CD14-positive monocyte (primary cell): ENCODE measurements at places on chromosomes 11 and 22. TPM values are rescaled to one million over a fixed set of nuclear protein-coding genes. Genes with fewer than 3 reads are reported as not detected.

Gene GSTT2B
- 0.25 TPM for polyA plus RNA-seq

DNA sequence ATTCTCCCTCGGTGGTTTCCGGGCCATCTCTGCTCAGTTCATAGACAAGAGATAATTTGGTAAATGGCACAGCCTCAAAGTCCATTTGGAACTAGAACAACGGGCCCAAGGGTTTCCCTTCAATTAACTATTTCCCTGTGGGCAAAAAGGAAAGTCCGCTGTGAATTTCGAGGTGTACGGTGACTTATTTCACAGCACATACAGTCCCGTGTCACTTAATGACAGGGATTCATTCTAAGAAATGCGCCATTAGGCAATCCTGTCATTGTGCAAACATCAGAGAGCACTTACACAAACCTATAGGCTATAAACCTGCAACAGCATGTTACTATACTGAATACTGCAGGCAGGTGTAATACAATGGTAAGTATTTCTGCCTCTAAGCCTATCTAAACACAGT is 551.6 kb downstream of the OPCML start:
- DNase-seq, result no peak

GRCh38 chr11:88697139-88697538 is 359.6 kb upstream of the CTSC start:
- DNase-seq, result no peak

- DNase-seq, result peak; percentile 8
Observed at GRCh38 chr11:110712659-110713448, 617 bp upstream of the ARHGAP20 start.

- DNase-seq, result peak; percentile 63
Observed at GRCh38 chr22:46262449-46263215, 511 bp downstream of the PKDREJ start.

Gene NLRP14
- polyA plus RNA-seq, result not detected

- DNase-seq, result no peak
Observed at GRCh38 chr11:133541720-133542095, 9.4 kb upstream of the OPCML start.

- no peak for DNase-seq
Observed at GRCh38 chr11:45897556-45897955, 9.5 kb downstream of the FREY1 start.

DNA sequence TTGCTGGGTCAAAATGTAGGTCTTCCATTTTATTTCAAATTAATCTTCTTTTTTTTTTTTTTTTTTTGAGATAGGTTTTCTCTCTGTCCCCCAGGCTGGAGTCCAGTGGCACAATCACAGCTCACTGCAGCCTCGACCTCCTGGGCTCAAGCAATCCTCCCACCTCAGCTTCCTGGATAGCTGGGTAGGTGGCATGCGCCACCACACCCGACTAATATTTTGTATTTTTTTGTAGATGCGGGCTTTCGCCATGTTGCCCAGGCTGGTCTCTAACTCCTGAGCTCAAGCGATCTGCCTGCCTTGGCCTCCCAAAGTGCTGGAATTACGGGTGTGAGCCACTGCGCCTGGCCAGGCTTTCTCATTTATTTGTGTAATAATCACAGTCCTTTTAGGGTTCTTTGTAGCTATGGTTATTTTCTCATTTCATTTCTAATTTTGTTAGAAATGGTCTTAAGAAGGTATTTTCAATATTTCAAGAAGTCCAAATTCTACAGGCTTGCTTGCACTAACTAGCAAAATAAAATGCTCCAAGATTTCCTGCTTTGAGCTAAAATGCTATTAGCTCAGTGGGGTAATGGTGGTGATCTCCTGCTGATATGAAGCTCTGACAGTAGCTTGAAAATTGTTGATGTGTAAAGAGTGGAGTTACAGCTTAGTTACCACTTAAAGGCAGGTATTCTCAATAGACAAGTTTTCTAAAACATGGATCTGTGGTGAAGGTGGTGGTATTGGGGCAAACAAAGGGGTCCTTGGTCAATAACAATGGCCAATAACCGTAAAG is 50.0 kb downstream of the RBX1 start:
- no peak for DNase-seq

DNA sequence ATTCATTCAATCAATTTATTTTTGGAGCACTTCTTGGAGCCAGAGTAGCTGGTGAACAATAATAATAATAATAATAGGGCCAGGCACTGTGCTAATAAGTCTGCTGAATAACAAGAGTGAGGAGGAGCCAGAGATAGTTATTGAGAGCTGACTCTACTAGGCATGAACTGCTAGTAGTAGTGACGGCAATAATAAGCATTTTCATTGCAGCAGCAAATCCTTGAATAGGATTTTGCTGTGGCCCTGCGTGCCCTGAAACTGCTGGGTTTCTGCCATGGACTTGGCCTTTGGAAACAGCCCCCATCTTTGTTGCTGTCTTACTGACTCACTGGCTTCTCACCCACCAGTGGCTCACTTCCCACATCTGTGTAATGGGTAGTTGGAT is 545.9 kb downstream of the MIAT start:
- no peak for DNase-seq

DNA sequence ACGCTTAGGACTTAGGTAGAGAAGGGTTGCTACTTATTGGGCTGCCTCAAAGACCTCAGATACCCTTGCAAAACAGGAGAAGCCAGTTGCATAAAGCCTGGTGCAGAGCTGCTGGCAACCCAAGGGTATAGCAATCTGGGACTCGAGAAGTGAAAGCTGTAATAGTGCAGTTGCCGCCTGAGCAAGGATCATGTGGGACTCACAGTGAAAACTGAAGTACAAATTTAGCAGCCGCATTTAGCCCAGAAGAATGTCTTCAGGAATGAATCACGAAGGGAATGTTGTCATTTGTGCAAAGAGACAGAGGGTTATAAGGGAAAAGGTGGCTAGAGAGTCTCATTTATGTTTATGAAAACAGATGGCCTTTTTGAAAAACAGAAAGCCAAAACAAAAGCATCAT is 267.2 kb downstream of the TENM4 start:
- no peak for DNase-seq

- DNase-seq, result no peak
Observed at GRCh38 chr11:18304745-18305144, 17.2 kb downstream of the HPS5 start.

DNA sequence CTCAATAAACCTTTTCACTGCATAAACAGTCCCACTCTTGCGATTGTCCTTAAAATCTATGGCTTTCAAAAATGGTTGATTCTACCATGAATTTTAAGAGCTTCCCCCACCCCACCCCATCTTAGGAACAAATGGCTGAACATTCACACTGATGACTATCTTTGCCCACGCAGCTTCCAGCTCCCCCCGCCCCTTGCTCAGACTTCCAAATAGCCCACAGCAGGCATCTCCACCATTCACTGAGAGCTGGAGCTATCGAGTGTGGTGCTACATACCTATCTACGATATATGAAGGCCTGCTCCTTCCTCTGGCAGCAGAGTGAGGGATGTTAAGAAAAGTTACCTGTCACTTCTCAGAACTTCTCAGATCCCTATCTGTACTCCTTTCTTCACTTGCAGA is 26.7 kb downstream of the EIF3F start:
- DNase-seq, result no peak

DNA sequence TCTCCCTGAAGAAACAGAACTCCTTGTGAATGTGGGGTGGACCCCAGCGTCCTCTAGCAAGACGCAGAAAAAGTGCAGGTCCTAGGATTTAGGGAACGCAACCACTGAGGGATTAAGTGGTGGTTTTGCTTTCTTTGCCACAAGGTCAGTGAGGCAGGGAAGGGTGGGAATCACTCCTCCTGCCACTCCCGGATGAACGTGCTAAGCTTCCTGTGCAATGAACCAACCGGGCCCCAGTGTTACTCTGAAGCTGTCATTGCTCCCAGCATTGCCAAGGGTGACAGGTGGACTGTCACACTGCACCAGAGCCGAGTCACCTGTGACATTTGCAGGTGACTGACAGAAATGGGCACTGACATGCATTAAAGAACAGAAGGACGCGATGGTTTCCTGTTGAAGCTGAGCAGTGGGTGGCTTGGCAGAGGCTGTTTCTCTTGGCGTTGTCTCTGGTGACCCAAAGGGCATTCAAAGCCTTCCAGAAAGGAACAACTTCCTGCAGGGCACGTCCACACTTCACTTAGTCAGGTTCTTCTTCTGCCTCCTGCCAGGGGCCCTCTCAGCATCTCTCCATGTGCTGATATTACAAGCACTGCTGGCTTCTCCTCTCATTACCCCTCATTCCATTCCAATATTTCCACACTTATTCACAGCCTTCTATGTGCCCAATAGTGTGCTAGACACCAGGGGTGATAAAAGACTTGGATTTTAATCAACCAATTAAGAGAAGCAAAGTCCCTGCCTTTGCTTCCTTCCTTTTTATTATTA is 9.7 kb downstream of the KIRREL3 start:
- no peak for DNase-seq

Gene DENND5A
- 37.5 TPM for polyA plus RNA-seq

GRCh38 chr11:112961146-112961668 is at the start of gene NCAM1:
TSS of gene NCAM1 (plus strand) at chr11:112961420.
- peak; percentile 12 for DNase-seq

DNA sequence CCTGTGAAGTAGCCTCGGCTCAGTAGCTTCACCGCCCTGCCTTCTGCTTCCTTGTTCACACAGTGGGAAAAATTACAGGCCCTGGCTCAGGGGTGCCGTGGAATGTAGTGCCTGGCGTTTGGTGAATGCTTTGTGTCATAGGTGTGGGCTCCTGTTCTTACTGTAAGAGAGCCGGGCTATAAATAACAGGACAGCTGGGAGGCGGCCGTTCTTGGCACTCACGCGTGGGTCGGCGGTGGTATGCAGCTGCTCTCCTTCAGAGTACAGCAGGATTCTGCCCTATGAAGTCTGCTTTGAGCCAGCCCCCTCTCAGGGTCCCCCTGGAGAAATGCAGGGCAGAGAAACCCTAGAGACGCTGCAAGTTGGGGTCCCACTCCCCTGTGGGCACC is 84.2 kb downstream of the CTTN start:
- no peak for DNase-seq

DNA sequence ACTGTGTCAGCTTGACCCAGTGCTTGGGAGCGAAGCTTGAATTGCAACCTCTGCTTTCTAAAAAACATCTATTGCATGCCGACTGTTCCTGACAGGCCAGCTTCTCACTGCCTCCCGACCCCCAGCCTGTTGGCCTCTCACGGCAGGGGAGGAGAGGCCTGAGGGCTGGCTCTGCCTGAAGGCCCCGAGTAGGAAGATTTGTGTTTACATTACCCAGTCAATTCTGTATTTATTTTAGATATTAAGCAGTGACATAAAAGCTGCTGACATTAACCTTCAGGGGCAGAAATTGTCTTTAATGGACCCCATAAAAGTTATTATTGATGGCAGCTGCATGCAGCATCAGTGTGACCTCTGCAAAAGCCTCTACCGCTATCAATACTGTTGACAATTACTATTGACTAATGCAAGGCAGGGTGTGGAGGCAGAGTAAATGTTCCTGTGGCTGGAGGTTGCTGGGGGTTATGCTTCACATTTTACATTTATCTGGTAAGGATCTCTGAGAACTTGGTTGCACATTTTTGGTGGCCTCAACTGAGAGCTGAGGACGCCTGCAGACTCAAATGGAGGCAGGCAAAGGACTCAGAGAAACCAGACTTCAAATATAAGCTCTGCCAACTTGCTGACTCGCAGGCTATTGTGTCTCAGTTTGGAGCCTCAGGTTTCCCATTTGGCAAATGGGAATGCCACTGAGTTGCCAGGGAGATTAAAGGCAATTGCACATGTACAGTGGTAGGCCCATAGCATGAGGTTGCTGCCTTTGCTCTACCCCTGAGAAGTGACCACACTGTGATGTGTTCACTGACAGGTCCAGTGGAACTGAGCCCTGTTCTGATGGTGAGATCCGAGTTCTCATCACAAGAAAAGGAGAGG is 380.5 kb downstream of the TENM4 start:
- DNase-seq, result no peak

DNA sequence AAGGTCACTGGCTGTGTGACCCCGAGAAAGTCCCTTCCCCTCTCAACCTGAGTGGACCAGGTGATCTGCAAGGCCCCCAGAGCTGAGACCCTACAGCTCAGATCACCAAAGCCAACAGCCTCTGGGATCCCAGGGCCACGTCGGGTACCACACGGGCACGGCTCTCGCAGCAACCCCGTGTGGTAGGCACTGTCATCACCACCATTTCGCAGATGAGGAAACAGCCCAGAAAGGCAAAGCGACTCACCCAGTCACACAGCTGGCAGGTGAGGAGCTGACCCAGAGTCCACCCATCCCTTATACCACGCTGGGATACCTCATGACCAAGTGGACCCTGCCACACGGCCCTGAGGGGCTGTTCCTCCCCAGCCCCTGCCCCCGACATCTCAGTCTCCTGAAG is 2.8 kb downstream of the ATP5MGL start:
- DNase-seq, result no peak

- DNase-seq, result no peak
Observed at GRCh38 chr11:46203746-46204145, 73.7 kb upstream of the CREB3L1 start.

GRCh38 chr11:114019046-114019445 is 40.5 kb upstream of the ZBTB16 start:
- DNase-seq, result no peak

GRCh38 chr11:57049749-57050148 is 61.0 kb downstream of the OR5AK2 start:
- DNase-seq, result no peak

DNA sequence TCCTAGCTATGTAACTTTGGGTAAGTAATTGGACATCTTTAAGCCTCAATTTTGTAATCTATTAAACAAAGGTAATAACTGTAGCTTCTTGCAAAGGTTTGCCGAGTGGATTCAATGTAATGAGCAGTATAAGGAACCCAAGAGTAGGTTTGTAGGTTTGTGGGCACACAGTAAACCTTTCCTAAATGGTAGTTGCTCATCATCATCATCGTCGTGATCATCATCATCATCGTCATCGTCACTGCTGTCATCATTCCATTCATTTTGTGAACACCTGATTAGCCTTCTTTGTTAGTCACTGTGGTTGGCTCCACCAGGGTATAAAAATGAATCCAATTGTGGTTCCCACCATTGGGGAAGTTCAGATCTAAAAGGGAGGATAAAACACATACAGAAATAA is 223.1 kb upstream of the KIRREL3 start:
- DNase-seq, result no peak

DNA sequence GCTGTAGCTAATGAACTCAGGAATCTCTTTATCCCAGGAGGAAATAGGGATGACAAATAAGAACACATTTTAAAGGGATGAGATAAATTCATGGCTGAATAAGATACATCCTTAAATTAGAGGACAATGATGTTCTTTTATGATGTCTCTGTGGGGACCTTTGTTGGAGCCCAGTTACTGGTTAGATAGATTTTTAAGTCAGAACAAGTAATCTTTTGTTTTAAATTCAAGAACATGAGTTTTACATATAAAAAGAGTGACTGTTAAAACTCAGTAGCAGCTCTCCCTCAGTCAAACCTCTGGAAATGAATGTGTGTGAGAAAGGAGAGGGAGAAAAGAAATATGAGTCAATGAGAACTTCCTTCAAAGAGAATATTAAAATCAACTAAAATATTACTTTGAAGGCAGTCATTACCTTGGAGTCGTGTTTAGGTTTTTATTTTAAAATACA is 241.6 kb downstream of the SWAP70 start:
- DNase-seq, result no peak

Gene CD3G
- 1.9 TPM for polyA plus RNA-seq

Gene IGSF9B
- not detected in 2 replicates for polyA plus RNA-seq

GRCh38 chr11:15871904-15872626 is 484.3 kb downstream of the SOX6 start:
- no peak for DNase-seq

Gene RIMBP3C
- polyA plus RNA-seq, result 0.05 and 0.13 TPM in 2 replicates
